GM23338 (cell line): ENCODE measurements at places on chromosomes 4 and X.
A peak's percentile ranks its signal among the peaks of the same experiment; 100 is the strongest.

DNA sequence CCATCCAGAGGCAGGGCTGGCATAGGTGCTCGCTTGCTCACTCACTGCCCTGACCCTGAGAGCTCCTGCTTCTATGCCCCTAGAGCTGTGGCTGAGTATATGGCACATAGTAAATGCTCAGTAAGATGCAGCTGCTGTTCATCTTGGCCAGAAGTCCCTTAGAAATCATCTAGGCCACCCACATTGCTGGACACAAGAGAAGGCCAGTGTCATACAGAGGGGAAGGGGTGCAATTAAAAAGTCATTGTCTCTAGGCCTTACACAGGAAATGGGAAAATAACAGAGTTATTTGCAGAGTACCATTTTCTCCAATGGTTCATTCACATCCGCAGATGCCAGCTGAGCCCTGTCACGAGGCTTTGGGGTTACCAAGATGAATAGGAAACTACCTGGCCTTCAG is 88.8 kb downstream of the MAMLD1 start:
- DNase-seq, result no peak

DNA sequence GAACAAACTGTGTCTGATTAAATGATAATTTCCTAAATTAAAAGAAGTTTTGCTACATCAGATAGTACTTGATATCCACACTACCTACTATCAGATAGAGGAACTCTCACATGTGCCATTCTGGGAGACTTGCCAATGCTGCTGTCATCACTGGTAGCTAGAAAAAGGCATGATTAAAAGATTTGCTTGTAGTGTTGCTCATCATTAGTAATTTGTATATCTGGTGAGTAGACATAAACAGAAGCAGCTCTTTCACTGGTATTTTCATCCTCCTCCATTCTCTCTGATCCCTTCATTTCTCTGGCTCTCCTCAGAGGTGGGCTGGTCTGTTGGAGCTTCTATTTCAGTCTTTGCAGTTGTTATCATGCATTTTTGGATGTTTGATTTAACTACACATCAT is 56.0 kb downstream of the SPRY1 start:
- DNase-seq, result no peak

DNA sequence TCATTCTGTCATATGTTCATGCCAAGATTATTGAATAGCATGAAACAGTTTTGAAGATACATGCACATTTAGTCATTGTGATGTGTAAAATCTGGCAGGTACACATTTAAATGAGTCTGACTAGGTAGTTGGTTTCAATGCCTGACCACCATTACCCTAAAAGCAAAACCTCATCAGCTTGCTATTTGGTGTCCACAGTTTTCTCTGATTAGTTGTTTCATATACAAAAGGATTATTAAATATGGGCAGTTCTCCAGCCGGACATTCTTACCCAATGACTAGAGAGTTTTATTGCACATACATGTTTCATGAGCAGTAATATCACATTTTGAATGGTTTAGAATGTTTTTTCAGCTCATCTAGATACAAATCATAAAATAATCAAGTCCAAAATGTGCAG is 23.7 kb downstream of the DCHS2 start:
- DNase-seq, result no peak

DNA sequence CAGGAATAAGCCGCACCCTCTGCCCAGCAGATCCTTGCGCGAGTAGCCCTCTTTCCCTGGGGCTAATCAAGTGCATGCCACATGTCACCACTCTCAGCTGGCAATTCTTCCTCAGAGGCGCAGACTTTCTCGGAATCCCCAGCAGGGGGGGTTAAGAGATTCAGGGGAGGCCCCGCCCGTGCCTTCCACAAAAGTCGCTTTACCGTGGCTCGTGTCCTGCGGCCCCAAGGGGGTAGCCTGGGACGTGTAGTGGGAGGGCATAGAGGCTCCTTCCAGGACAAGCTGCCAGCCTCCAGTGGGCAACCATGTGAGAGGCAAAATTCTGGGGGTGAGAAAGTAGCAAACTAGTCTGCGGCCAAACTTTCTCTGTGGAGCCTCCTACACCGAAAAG is 652 bp downstream of the SRPX start:
- peak; percentile 63 for DNase-seq

- no peak for DNase-seq
Observed at GRCh38 chr4:40055511-40055862, 1.2 kb upstream of the N4BP2 start.

GRCh38 chrX:8366481-8366880 is 98.1 kb upstream of the VCX3B start:
- DNase-seq, result no peak

DNA sequence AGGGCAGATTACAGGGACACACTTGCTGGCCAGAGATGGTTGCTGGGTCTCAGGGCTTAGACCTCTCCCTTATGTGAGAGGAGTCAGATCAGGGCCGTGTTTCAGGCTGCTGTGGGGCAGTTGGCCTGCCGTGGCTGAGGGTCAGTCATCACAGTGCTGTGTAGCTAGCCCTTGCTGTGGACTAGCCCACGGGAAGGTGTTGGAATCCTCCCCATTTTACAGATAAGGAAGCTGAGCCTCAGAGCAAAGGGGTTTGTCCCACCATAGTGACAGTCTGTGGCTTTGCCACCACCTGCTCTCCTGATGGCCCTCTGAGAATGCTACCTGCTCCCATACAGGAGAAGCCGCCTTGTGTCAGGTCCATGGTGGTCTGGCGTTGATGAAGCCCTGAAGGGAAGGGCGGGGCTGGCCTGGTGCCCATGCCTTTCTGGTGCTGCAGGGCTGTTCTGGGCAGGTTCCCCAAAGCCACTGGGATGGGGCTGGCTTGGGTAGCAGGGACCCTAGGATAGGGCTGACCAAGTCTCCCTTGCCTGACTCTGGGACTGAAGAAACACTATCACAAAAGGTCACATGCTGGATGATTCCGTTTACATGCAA is 2.4 kb upstream of the FAM53A start:
- DNase-seq, result no peak

DNA sequence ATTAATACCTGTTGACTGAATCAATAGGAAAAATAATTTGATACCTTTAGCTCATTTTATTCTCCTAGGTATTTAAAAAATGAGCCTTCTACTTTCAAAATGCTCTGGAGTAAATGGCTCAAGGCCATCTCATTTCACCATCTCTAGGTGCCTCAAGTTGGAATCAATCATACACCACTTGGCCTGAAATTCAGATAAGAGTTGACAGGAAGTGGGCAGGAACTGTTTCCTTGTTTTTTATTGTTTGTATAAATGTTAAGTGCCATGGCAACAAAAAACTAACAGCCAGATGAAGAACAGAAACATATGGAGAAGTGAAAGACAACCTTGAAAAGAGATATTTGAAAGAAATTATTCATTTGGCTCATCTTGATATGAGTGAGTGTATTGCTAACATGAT is 12.4 kb downstream of the LIMCH1 start:
- no peak for DNase-seq

DNA sequence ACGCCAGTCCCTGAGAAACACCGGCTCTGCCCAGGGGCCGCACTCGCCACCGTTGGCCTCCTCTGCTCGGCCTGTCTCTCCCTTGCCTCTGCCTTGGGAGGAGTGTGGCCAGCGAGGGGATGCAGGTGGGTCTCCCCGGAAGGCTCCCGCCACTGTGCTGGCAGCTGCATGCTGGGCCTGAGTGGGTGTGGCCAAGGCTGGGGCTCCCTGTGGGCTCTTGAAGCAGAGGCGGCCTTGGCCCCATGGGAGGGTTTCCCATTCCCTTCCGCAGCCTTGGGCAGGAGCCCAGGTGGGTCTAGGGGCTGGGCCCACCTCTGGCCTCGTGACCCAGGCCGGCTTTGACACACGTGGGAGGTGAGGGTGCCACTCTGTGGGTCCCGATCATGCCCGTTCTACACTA is 19.1 kb downstream of the FGFRL1 start:
- no peak for DNase-seq
